ENCODE measurements at places on chromosomes 12 and 14.

GRCh38 chr12:29578731-29579130 is 81.2 kb upstream of the OVCH1 start:
- DNase-seq, result no peak

DNA sequence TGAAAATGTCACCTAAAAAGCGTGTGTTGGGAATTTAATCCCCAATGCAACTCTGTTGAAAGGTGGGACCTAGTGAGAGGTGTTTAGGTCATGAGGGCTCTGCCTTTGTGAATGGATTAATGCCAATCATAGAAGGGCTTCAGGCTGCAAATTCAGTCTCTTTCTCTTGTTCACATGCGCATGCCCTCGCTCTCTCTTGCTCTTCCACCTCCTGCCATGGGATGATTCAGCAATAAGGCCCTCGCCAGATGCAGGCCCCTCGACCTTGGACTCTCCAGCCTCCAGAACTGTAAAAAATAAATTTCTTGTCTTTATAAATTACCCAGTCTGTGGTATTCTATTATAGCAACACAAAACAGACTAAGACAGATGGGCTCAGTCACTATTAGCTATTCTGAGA is 55.4 kb downstream of the PLXNC1 start:
- DNase-seq, result no peak

- DNase-seq, result no peak
Measured at GRCh38 chr14:68577802-68578541, 214.9 kb downstream of the ZFP36L1 start.

- DNase-seq, result no peak
Measured at GRCh38 chr14:59208224-59208814, 19.9 kb downstream of the DAAM1 start.

GRCh38 chr12:100672075-100672592 is 98.7 kb downstream of the GAS2L3 start:
- peak; percentile 19 for DNase-seq

GRCh38 chr12:122934722-122935121 is 31.5 kb downstream of the ABCB9 start:
- no peak for DNase-seq

GRCh38 chr12:69298947-69299346 is 49.2 kb upstream of the LYZ start:
- DNase-seq, result no peak

- no peak for DNase-seq
Measured at GRCh38 chr14:102980409-102980810, 57.9 kb downstream of the AMN start.

DNA sequence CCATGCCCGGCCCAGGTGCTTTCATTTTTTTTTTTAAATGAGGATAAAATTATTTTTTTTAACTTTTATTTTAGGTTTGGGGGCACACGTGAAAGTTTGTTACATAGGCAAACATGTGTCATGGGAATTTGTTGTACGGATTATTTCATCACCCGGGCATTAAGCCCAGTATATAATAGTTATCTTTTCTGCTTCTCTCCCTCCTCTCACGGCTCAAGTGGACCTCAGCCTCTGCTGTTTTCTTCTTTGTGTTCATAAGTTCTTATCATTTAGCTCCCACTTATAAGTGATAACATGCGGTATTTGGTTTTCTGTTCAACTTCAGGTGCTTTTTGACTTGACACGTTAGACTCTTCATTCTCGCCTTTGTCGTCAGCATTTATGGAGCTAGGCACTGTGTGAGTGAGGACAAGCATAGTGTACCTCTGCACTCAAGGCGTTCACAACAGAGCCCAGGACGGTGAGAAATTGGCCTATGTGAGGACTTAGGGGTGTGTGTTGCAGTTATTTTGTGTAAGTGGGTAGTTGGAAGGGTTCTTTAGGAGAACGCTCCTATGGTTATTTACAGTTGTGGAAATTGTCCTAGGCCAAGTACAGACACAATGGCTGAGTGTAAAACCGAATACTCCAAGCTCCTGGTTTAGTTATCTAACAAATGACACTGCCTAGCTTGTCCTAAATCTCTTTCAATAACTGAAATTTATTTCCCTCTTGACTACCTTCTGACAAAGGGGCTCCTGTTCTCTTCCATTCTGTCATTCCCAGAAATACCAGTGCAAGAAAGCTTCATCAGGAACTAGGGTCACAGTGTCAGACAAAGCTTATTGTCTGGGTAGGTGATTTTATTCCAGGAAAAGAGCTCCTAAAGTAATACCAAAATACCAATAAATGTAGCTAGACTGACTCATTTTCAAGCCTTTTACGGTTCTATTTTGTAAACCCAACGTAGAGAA is 200.5 kb upstream of the PRICKLE1 start:
- DNase-seq, result no peak

GRCh38 chr14:25570483-25570882 is 520.5 kb upstream of the STXBP6 start:
- no peak for DNase-seq

- no peak for DNase-seq
Measured at GRCh38 chr14:54554401-54554800, 12.5 kb upstream of the SAMD4A start.

GRCh38 chr14:51201890-51202289 is 38.2 kb upstream of the TMX1 start:
- no peak for DNase-seq

All from stimulated activated CD4-positive, alpha-beta T cell treated with anti-CD3 and anti-CD28 coated beads, Interleukin-12 subunit alpha, Interleukin-12 subunit beta, amount 100 ng/mL, for 4 hours (primary cell).